ENCODE measurements at places on chromosomes 12 and 14. TPM values are rescaled to one million over a fixed set of nuclear protein-coding genes. Genes with fewer than 3 reads are reported as not detected.

- no peaks in the 10 kb centered on the region for H3K36me3 ChIP-seq
- no peak overlapping the region for H3K4me3 ChIP-seq
- H3K27ac ChIP-seq, result no peak overlapping the region
- H3K4me1 ChIP-seq, result no peaks in the 10 kb centered on the region
- DNase-seq, result no peak
Observed at GRCh38 chr12:42770261-42770660, 180.7 kb upstream of the PRICKLE1 start.

GRCh38 chr12:71011261-71011660 is 90.7 kb upstream of the PTPRR start:
- H3K27me3 ChIP-seq, result no peaks in the 10 kb centered on the region
- no peaks in the 10 kb centered on the region for H3K4me1 ChIP-seq
- H3K27ac ChIP-seq, result no peak overlapping the region
- no peaks in the 10 kb centered on the region for H3K36me3 ChIP-seq

SLC2A14 gene
- polyA plus RNA-seq, result 0.77 TPM

DNA sequence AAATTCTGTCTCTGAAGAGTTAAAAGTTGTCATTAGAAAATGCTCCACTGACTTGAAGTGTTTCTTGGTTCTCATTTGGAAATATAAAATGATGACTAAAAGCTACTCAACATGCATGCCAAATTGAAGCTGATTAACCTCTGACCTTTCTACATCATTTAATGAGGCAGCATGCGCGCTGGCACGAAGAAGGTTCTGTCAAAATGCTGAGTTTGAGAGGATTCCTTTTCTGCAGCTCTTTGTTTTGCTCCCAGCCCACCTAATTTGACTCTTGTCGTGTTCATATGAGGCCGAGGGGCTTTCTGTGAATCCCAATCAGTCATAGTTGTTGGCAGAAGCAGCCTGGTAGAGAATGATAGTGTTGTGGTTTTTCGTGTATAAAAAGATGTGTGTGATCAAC is 153.4 kb downstream of the BRMS1L start:
- no peak overlapping the region for H3K27ac ChIP-seq
- H3K4me1 ChIP-seq, result no peaks in the 10 kb centered on the region
- no peak overlapping the region for H3K4me3 ChIP-seq

DNA sequence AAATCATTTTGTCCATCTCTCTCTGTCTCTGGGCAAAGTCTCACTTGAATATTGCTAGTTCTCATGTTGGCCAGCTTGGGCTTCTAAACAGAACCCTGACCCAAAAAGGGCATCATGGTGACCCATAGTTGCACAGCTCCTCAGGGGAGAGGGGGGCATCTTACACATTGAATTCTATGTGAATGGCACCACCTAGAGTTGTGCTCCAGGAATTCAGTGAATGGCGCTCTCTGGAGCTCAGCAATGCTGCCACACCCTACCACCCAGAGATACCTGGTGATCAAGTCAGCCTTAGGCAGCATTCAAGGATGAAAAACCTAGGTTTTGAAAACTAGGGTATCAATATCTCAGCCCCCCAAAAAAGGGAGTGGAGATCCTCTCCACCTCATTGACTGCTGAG is 50.6 kb downstream of the SMUG1 start:
- H3K4me3 ChIP-seq, result no peak overlapping the region
- peaks cover 25% of the 10 kb centered on the region for H3K27me3 ChIP-seq
- no peaks in the 10 kb centered on the region for H3K36me3 ChIP-seq

PLEKHH1 gene
- polyA plus RNA-seq, result 21.5 TPM

- peaks cover 15% of the 10 kb centered on the region for H3K36me3 ChIP-seq
- no peaks in the 10 kb centered on the region for H3K27me3 ChIP-seq
- H3K4me1 ChIP-seq, result no peaks in the 10 kb centered on the region
- DNase-seq, result no peak
Observed at GRCh38 chr12:69919495-69919894, 94.5 kb downstream of the MYRFL start.

TAMALIN gene
- 32.5 TPM for polyA plus RNA-seq
